ENCODE measurements at places on chromosomes 3 and 15.

DNA sequence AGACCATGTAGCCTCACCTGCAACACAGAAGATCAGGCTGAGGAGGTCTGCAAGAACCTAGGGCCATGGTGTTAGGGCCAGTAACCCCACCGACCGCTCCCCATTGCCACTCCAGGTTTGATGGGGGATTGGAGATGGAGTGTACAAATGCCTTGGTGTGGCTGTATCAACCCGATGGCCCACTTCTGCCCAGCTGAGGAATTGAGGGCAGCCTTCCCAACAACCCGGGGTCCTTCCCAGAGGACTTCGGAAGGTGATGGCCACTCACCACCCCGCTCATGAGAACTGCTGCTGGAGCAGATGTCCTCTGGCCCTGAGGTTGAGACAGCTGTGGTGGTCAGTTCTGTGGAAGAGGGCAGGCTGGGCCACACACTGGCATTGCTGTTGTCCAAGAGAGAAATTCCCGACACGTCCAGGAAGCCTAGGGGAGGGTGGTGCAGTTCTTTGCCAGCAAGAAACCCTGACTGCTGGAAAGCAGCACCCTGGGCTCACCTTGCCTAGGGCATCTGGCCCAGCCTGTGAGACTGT lies 8.9 kb downstream of the GORASP1 start:
- no peak for DNase-seq

DNA sequence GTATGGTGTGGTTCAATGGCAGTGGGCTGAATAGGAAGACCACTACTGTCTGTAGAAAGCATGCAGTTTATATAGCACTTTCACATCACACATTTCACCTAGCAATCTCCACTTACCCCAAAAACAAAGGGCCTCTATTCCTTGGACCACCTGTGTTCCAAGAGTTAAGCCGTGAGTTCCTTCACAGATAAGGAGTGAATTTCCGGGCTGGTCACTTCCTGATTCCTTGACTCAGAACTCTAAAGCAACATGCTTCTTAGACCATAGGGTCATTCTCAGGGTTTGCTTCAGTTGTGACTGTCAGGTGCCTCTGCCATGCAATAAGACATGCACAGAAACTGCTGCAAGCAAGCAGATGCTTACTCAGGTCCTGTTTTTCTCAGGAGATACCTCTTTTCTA lies 588.5 kb upstream of the TGFBR2 start:
- DNase-seq: no peak

DNA sequence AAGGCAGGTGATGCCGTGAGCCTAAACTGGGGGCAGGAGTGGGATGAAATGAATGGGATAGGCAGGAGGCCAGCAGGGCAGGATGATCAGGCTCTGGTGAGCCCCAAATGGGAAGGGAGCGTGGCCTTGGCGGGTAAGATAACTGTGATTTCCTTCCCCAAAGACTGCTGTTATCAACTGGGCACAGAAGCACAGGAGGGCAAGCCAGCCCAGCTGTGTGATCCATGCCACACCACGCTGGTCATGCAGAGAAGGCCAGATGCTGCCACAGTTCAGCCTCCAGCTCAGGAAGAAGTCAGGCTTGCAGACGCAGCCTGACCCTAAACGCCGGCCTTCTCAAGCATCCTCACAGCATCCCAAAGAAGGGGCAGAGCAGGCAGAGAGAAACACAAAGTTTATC lies 52.1 kb upstream of the GNB5 start:
- DNase-seq: no peak

GRCh38 chr3:148866261-148866660 lies 1.2 kb downstream of the CPA3 start:
- no peak for DNase-seq

GRCh38 chr3:138114431-138114918 lies 933 bp downstream of the DZIP1L start:
- DNase-seq: peak; percentile 79

GRCh38 chr15:93034512-93034911 lies 54.5 kb downstream of the RGMA start:
- DNase-seq: no peak

DNA sequence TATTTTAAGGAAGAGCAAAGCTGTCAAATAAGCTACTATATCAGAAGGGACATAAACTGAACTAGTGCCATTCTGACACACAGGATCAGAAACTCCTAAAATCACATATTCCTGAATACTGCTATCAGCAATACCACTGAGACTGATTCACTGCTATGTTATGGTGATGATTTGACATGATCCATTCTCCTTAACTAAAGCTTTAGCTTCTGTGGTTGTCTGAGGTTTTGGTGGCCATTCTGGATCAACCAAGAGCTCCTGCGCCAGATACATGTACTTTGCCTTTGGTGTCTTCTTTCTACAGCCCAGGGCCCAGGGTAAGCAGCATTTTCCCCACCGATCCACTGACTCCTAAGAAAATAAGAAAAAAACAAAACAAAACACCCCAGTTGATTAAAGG lies 6.7 kb upstream of the GP5 start:
- no peak for DNase-seq

GRCh38 chr3:57974796-57975388 lies 33.3 kb upstream of the FLNB start:
- DNase-seq: no peak

GRCh38 chr3:8246070-8246469 lies 255.6 kb upstream of the LMCD1 start:
- DNase-seq: no peak

- no peak for DNase-seq
These were observed 260.8 kb downstream of the UACA start for GRCh38 chr15:70502529-70502928.

- no peak for DNase-seq
These were observed 673.4 kb upstream of the CBLB start for GRCh38 chr3:106542101-106542769.

GRCh38 chr3:130256821-130257340 lies 88.6 kb upstream of the COL6A5 start:
- no peak for DNase-seq
